Transverse colon (tissue), 4 donors: ENCODE measurements at places on chromosomes 5 and 9. TPM values are rescaled to one million over a fixed set of nuclear protein-coding genes. Genes with fewer than 3 reads are reported as not detected.

GRCh38 chr5:61401726-61402125 lies 69.7 kb downstream of the ZSWIM6 start:
- H3K27ac ChIP-seq = no peak overlapping the region
- H3K27me3 ChIP-seq = no peaks in the 10 kb centered on the region
- no peak overlapping the region for H3K4me3 ChIP-seq
- H3K4me1 ChIP-seq = no peaks in the 10 kb centered on the region
- H3K36me3 ChIP-seq = no peaks in the 10 kb centered on the region

GRCh38 chr9:137383784-137384756 lies 38.9 kb downstream of the EXD3 start:
- no peaks in the 10 kb centered on the region for H3K36me3 ChIP-seq
- no peak overlapping the region for H3K4me3 ChIP-seq
- H3K27me3 ChIP-seq = no peaks in the 10 kb centered on the region
- DNase-seq = no peak

FYB1 gene
- 38.5 TPM for total RNA-seq

- DNase-seq = no peak
- peaks cover 6% of the 10 kb centered on the region for H3K4me1 ChIP-seq
- no peak overlapping the region for H3K4me3 ChIP-seq
- peaks cover 10% of the 10 kb centered on the region for H3K27me3 ChIP-seq
- H3K36me3 ChIP-seq = no peaks in the 10 kb centered on the region
Measured at GRCh38 chr5:1209896-1210776, 8.7 kb downstream of the SLC6A19 start.

- no peaks in the 10 kb centered on the region for H3K27me3 ChIP-seq
- H3K4me3 ChIP-seq = no peak overlapping the region
- no peaks in the 10 kb centered on the region for H3K36me3 ChIP-seq
- H3K27ac ChIP-seq = no peak overlapping the region
- H3K4me1 ChIP-seq = no peaks in the 10 kb centered on the region
Measured at GRCh38 chr5:128750155-128750554, 212.1 kb upstream of the FBN2 start.

GRCh38 chr5:123868267-123868666 lies 356.3 kb downstream of the CSNK1G3 start:
- DNase-seq = peak; percentile 18
- H3K27me3 ChIP-seq = no peaks in the 10 kb centered on the region
- H3K4me3 ChIP-seq = no peak overlapping the region
- H3K36me3 ChIP-seq = no peaks in the 10 kb centered on the region
- H3K27ac ChIP-seq = no peak overlapping the region

NTRK2 gene
- 6.4 TPM for total RNA-seq

CORO2A gene
- total RNA-seq = 59.1 TPM

GRCh38 chr9:100813871-100814270 lies 214.7 kb upstream of the PLPPR1 start:
- no peak overlapping the region for H3K4me3 ChIP-seq
- no peaks in the 10 kb centered on the region for H3K27me3 ChIP-seq
- no peaks in the 10 kb centered on the region for H3K36me3 ChIP-seq

C9orf153 gene
- not detected for total RNA-seq

DNA sequence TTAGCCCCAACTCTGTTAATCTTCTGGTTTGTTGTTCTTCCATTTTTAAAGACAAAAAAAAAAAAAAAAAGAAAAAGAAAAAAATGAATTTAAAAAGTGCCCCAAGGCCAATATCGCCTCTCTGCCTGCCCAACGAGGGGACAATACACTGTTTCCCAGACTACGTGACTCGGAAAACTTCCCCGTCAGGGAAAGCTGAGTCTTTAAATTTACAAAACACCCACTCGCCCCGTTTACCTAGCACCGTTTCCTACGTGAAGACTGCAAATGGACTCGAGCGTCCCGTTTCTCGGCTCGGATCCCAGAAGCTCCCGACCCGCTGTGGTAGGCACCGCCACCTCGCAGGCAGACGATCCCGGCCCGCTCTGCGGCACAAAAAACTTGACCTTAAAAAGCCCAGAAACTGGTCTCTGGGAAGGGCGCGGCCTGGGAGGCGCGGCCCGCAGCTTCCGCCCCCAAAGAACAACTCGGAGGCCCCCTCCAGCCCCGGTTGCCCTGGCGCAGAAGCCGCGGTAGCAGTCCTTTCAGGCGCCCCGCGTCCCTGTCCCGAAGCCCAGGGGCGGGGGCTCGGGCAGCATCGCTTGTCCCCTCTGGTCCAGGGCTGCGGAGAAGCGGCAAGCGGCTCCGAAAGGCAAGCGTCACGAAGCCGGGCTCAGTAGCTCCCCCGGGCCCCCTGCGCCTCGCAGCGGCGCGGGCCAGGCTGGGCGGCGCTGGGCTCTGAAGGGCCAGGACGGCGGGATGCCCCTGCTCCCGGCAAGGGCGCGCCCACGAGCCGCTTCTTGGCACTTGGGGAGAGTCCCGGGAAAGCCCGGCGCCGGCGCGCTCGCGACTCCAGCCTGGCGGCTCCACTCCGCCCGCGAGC lies at the start of gene GCNT4:
Gene GCNT4, minus strand, starts transcription at position 367 of the 862 bp plus-strand sequence. CDS start 22,521 bp downstream, outside the sequence.
- peak; percentile 38 for DNase-seq
- H3K4me1 ChIP-seq = peaks cover 38% of the 10 kb centered on the region
- H3K27ac ChIP-seq = peak within 1 kb of the TSS; percentile 90

IFNA1 gene
- not detected for total RNA-seq

- no peaks in the 10 kb centered on the region for H3K27me3 ChIP-seq
- DNase-seq = no peak
- no peaks in the 10 kb centered on the region for H3K36me3 ChIP-seq
Measured at GRCh38 chr9:69019808-69020207, 5.9 kb upstream of the PRKACG start.

DNA sequence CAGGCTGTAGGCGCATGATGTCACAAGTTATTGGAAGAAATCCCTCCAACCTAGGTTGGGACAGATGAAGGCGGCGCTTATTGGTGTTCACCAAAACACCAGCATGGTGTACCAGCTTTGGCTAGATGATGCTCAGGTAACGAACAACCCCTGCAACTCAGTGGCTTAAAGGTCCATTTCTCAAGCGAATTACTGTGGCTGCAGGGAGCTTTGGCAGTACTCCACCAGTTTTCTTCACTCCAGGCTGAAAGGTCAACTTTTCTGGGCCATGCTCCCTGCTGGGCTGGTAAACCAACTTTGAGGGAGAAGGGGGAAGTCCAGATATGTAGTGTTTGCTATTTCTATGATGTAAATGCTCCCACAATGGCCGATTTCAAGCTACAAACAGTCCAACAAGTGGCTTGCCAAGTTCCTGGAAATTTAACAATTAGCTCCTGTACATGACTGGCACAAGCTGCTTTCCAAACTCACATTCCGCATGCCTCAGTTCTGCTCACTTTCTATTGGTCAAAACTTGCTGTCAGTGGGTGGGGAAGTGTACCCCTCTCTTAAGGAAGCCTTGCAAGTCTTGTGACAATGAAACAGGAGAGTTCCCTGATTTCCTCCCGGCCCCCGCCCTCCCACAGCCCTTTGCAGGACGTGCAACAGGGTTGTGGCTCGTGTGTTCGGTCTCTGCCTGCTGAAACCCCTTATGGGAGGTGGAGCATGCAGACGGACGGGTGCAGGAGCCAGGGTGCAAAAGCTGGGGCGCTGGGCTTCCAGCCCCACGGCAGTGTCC lies 588 bp upstream of the ZBED3 start:
- no peaks in the 10 kb centered on the region for H3K36me3 ChIP-seq
- H3K27me3 ChIP-seq = no peaks in the 10 kb centered on the region
- DNase-seq = peak; percentile 21
- H3K4me1 ChIP-seq = peaks cover 8% of the 10 kb centered on the region
- peak overlapping the region; percentile 79 for H3K4me3 ChIP-seq

C9orf152 gene
- total RNA-seq = 13.7 TPM

DNA sequence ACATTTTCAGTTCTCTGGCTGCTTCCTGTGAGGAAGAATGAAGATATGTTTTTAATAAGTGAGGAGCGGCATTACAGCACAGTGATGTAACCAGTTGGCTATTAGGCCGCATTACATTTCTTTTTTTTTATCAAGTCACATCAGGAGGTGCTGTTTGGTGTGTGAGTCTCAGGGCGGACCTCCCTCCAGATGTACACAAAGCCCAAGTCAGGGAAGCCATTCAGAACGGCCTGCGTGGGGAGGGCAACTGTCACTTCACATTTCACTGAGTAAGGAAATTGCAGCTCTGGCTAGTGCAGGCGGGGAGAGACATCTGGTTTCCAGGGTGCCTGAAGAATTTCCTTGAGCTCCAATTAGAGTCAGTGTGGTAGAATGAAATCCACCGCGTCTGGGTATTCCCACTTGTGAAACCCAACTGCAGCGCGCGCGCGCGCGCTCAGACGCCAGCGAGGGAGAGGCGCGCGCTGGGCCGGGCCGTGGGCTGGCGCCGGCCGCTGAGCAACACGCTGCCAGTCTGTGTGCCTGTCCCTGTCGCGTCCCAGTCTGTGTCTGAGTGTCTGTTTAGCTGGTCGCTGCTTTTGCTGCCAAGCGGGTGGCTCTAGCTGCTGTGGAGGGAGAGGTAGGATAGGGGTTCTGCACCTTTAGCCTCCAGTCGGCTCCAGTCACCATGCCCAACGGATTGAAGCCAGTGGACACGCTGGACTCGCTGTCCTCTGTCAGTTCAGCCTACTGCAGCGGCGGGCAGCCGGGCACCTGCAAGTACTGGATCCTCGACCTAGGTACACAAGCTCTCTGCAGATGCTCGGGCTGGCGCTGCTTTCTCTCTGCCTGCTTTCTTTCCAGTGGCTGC lies 140.8 kb upstream of the OTULINL start:
- H3K27ac ChIP-seq = peak overlapping the region; percentile 85
- H3K4me1 ChIP-seq = peaks cover 43% of the 10 kb centered on the region
- no peaks in the 10 kb centered on the region for H3K27me3 ChIP-seq
- peak overlapping the region; percentile 37 for H3K4me3 ChIP-seq
- peak; percentile 32 for DNase-seq

- H3K4me1 ChIP-seq = peaks cover 10% of the 10 kb centered on the region
- peak; percentile 83 for DNase-seq
- peak overlapping the region; percentile 85 for H3K27ac ChIP-seq
- H3K4me3 ChIP-seq = peak overlapping the region; percentile 28
Measured at GRCh38 chr5:151239237-151239861, 13.6 kb upstream of the GM2A start.

DNA sequence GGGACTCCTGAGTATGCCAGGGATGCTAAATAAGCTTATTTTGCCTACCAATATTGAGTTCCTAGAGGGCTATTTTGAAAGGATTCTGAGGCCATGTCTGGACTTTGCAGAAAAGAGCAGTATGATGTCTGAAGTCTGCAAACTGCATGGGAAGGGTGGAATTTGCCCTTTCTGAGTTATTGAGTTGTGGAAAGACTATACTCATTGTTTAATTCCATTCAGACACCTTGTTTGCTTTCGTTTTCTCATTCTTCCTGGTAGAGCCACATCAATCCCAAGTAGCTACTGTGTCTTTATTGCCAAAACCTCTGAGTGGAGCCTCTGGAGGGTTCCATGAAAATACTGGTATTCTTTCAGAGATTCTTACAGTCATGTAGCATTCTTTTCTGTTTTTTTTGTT lies 50.9 kb upstream of the PPP1R2B start:
- H3K4me3 ChIP-seq = no peak overlapping the region
- H3K4me1 ChIP-seq = no peaks in the 10 kb centered on the region
- DNase-seq = no peak
- H3K36me3 ChIP-seq = no peaks in the 10 kb centered on the region

DNA sequence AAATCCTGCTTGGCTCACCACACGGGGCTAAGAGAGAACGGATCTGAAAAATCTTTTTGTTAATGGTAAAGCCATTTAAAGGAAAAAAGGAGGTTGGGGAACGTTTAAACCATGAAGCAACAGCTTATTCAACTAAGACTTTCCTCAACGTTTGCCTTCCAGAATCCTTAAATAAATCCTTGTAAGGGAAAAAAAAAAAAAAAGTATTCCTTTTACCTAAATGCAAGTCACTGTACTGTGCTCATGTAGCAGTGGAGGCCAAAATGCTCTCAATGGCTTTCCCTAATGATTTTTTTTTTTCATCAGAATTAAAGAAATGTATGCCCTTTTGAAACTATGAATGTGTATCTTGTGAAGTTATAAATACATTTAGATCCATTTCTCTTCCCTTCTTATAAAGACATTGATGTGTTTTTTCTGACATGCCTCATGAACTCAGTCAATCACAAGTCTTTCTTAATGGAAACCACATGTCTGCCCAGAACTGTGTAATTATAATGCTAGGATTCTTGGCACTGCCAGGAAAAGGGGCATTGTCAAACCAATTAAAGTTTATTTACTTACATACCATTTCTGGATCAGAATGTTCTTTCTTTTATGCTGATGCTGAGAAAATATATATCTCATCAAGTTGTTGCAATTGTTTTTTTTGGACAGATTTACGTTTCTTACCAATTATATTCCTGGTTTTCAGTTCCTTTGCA lies 107.5 kb downstream of the EBF1 start:
- H3K27ac ChIP-seq = no peak overlapping the region
- no peak overlapping the region for H3K4me3 ChIP-seq
- H3K36me3 ChIP-seq = no peaks in the 10 kb centered on the region
- H3K4me1 ChIP-seq = no peaks in the 10 kb centered on the region

SMIM33 gene
- 0.64 TPM for total RNA-seq

BNC2 gene
- 20.5 TPM for total RNA-seq

DNA sequence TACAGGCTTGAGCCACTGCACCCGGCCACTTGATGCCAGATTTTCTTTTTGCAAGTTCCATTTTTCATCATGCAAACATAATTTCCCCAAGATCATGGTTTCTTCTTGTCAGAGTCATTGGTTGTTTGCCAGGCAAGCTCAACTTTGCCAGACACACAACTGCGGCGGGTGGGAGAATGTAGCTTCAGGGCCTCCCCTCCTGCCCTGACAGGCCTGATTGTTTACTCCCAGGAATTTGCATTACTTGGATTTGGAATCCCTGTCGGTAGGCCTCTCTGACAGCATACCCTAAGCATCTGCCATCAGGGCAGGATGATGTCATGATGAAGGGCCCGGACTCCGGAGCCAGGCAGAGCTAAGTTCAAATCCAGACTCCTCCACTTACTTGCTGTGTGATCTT lies 15.1 kb downstream of the RPS14 start:
- H3K36me3 ChIP-seq = no peaks in the 10 kb centered on the region
- no peak overlapping the region for H3K4me3 ChIP-seq
- H3K27me3 ChIP-seq = no peaks in the 10 kb centered on the region
- H3K4me1 ChIP-seq = peaks cover 2% of the 10 kb centered on the region
- H3K27ac ChIP-seq = no peak overlapping the region

- H3K4me1 ChIP-seq = peaks cover 24% of the 10 kb centered on the region
- H3K27me3 ChIP-seq = no peaks in the 10 kb centered on the region
- DNase-seq = no peak
Measured at GRCh38 chr9:136584934-136585333, 39.1 kb upstream of the NOTCH1 start.

IL33 gene
- 2.2 TPM for total RNA-seq

DNA sequence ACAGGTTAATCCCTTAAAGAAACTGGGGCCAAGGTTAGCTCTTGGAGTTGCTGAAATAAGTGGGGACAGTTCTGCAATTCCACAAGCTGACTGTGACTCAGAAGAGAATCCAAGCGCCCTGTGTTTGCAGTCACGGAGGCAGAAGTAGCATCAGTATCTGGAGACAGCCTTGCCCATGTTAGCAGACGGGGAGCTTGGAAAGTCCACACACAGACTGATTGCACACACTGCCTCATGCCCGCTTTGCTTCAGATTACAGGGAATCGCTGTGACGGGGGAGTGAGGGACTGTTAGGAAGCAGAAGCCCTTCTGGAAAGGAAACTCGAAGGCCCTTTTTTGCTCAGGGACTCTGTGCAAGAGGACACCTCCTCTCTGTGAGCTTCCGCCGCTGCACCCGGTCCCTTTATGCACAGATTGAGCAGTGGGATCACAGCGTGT lies 30.9 kb upstream of the PPP1R26 start:
- H3K27ac ChIP-seq = no peak overlapping the region
- H3K4me1 ChIP-seq = no peaks in the 10 kb centered on the region
- H3K4me3 ChIP-seq = no peak overlapping the region
- H3K27me3 ChIP-seq = peaks cover 8% of the 10 kb centered on the region
- H3K36me3 ChIP-seq = no peaks in the 10 kb centered on the region
- no peak for DNase-seq
